Activated naive CD4-positive, alpha-beta T cell (primary cell): ENCODE measurements at places on chromosomes 7 and 10.

- DNase-seq, result no peak
These were observed 137.5 kb downstream of the DLG5 start for GRCh38 chr10:77789016-77789415.

- no peak for DNase-seq
These were observed 149.2 kb downstream of the RAMP3 start for GRCh38 chr7:45306752-45307305.

DNA sequence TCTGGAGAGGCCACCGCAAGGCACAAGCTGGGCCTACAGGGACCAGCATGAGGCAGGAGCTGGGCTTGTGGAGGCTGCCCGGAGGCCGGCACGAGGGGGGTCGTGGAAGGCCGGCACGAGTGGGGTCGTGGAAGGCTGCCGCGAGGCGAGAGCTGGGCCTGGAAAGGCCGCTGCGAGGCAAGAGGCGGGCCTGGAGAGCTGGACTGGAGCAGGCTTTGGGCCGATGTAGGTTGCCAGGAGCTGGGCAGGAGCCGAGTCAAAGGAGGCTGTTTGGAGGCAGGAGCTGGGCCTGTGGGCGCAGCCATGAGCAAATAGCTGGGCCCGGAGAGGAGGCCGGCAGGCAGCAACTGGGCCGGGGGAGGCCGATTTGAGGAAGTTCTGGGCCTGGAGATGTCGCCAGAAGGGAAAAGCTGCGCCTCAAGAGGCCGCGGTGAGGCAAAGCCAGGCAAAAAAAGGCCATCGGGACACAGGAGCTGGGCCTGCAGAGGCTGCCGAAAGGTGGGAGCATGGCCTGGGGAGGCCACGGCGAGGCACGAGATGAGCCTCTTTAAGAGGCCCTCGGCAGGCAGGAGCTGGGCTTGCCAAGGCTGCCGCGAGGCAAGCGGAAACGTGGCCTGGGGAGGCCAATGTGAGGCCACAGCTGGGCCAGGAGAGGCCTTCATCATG lies 26.5 kb downstream of the MDH2 start:
- no peak for DNase-seq

DNA sequence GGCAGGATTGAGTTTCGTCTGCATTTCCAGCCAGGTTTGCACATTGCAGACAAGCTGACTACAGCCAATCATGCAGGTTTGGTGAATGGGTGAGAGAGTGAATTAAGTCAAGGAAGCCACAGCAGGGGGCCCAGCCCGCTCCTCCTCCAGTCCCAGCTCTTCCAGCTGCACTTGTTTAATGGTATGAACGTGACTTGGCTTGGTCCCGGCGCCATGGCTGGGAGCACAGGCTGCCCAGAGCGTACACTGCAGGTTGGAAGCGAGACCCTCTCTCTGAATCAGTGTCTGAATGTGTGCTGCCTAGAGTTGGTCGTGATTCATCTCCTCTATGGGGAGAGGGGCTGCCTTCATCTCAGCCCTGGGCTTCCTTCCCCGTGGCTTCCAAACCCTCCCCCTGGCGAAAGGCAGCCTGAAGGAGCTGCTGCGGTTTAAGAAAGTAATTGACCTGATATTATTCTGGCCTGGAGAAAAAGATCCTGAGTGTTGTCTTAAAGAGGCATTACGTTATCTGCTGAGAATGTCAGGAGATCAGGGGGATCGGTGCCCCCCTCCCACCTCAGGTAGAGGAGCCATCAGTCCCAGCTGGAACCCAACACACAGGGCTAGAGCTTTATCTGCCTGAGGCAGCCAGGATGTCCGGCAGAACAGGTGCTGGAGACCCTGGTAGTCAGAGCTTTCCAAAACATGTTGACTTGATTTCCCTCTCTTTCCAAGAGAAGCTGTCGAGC lies 132.1 kb downstream of the COL26A1 start:
- DNase-seq, result no peak

DNA sequence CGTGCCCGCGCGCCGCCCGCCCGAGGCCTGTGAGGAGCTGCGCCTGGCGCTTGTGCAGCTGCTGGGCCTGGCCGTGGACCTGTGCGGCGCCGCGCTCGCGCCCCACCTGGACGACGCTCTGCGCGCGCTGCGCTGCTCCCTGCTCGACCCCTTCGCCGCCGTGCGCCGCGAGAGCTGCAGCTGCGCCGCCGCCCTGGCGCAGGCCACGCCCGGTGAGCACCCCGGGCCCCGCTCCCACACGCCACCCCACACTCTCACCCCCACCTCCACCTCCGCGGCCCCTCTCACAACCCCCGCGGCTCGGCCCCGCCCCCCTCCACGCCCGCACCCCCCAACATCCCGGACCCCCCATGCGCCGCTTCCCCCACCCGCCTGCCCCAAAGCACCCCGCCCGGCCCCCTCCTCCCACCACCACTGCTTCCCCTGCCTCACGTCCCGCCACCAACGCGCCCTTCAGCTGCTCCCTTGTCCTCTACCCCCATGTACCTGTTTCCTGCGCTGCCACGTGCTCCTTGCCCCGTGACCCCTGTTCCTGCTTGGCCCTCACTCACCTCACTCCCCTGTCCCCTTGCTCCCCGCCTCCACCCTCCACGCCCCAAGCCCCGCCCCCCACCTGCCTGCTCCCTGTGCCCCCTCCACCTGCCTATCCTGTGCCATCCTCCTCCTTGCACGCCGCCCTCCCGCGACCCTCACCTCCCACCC lies at the start of gene PRKAR1B:
PRKAR1B (minus strand) TSS at position 178 of the 702 bp plus-strand sequence. CDS start 15,776 bp downstream, outside the sequence.
- DNase-seq, result no peak

DNA sequence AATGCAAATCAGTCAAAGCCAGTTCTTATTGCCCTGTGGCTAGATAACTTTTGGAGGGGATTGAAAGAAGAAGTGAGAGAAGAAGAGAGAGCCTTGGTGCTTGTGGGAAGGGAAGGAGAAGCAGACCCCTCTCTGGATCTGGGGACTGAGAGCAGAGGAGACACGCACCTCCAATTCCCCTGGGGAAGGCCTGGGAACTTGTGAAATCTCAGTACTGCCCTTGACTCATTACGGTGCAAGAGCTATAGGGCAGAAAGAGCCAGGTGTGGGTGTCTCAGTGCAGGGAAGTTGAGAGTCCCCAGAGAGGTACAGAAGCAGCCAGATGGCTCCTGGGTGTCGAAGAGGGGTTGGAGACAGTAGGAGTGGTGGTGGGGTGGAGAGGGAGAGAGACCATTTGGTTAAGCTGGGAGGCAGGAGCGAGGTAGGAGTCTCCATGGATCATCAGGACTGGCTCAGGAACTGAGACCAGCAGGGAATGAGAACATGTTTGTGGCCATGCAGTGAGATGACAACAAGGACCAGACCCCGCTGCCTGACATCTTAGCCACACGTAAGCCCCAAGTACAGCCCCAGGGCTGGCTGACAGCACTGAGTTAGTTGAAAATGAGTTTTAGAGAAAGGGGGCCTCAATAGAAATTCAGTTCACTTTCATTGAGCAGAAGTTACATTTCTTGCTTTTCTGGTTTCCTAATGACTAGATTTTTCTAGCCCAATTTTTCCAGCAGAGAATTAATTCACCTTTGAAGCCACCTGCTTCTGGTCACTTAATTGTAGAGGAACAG lies 238.2 kb downstream of the BUB3 start:
- DNase-seq, result no peak

DNA sequence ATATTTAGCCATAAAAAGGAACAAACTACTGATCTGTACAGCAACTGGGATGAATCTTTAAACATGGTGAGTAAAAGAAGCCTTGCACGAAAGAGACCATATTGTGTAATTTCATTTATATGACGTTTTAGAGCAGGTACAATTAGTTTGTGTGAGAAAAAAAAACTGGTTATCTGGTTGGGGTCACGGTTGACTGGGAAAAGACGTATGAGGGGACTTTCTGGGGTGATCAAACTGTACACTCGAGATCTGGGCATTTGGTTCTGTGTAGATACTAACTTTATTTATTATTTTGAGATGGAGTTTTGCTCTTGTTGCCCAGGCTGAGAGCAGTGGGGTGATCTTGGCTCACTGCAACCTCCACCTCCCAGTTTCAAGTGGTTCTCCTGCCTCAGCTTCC lies 4.2 kb downstream of the PRKRIP1 start:
- DNase-seq, result no peak

DNA sequence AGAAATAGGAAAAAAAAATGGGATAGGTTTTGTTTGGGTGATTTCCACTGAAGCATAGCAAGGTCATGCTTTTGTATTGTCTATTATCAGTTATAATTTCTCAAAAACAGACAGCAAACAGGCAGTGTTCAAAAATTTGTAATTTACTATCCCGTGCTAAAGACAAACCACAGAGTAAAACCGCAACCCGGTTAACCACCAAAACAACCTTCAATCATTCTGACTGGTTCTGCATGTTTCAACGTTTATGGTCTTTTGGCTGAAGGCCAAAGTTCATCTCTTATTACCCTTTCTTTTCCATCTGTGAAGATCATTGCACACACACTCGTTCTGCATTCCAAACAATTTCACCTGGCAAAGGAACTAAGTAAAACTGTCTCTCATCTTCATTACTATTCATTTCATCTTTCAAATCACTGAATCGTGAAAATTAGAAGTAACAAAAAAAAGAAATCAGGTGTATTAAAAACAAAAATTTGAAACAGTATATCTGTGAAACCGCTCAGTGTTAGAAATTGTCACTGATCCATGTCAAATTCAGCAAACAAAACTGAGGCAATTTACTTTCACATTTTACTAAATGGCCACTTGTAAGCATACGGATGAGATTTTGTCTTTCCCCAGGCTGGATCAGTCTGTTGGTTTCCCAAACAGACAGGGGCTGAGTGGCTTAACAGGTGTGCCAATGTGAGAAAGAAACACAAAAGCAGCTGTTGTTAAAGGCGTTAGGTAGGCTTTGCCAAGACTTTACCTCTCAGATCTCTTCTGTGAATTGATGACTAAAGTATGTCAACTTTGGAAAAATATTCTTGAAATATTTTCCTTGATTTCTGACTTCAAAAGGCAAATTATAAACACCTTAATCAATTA lies 539.6 kb downstream of the CNTNAP2 start:
- no peak for DNase-seq

DNA sequence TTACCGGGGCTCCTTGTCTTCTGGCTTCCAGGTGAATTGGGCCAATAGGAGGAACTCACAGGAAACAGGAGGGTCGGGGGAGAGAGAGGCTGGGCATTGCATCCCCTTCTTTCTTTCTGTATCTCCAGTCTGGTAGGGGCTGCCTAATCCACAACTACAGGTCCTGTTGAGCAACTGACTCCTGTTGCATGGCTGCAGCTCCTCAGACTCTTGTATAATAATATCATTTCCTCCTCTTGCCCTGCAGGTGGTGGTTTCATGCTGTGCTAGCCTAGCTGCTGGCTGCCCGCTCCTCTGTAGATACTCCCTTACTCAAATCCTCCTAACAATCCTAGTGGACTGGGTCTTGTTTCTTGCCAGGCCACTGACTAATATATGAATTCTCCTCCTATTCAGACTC lies 276.5 kb upstream of the SMIM30 start:
- no peak for DNase-seq

- DNase-seq, result no peak
These were observed 227.3 kb downstream of the TWIST1 start for GRCh38 chr7:18890134-18890533.

DNA sequence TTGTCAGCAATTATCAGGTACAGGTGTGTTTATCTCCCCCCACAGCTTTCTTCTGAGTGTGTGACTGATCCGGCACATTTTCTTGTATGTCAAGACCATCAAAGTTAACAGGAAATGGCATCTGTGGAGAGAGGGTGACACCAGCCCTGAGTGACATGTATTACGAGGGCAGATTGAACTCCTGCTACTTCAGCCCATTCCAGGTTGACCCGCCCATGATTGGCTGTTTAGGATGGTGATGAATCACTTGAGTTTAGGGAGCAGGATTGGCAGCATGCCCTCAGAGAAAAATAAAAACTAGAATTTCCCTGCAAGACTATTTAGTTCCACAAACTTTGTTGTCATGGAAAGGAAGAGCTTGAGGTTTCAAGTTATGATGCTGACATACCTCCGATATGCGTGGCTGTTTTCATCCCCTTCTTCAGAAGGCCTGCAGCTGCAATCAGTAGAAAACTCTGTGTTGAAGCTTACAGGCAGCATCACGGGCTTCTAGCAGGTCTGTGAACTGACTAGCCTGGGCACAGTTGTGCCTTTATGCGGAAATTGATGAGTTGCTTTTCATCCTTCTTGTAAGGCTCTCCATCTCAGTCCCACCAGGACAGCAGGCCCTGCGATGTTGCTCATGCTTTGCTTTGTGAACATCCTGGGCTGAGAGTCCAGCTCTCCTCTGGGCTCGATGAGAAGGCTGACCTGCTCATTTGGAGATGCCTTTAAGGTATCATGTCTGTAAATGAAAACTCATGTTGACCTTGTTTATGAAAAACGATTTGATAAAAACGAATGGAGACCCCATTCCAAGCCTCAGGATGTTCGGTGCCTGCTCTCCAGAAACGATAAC lies 8.0 kb upstream of the CELF2 start:
- DNase-seq, result no peak

DNA sequence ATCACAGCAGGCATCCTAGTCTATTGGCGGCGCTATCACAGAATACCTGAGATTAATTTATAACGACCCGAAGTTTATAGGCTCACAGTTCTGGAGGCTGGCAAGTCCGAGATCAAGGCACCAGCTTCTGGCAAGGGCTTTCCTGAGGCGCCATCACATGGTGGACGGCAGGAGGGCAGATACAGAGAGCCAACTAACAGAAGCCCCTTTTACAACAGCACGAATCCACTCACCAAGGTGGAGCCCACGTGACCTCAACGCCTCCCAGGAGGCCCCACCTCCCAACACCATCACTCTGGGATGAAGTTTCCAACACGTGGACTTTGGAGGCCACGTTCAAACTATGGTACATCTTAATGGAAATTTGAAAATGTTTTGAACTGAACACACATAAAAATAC lies 255.3 kb downstream of the ELFN1 start:
- DNase-seq, result no peak

GRCh38 chr10:28520346-28520745 lies 12.6 kb upstream of the WAC start:
- no peak for DNase-seq

DNA sequence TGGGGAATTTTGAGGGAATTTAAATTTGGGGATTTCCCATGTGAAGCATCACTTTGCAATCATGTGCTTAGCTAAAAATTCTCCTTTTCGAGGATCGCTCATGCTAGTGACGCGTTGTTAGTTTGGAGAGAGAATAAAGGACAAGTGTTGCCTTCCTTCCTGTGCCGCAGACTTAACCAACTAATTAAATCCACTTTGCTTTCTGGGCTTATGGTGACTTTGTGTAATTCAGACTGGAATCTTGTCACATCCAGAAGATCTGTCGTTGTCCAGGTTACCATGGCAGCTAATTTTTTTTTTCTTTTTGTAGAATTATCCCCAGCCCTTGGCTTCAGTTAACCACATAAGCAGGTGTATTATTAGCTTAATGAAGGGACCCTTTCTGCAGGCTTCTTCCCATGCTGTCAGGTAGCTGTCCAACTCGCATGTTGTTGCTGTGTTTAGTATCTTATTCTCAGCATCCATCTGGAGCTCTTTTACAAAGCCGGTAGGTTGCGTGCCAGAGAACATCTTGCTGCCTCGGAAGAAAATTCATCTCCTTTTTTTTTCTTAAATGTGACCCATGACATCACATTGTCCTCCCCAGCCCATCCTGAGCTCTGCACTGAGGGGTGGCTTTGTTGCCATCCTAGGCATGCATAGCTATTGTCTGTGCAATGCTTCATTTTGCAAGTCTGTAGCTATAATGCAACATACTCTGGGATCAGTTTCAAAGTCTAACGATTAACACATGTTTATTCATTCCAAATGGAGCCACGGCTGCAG lies 47.2 kb upstream of the NRP1 start:
- DNase-seq, result no peak
